ENCODE measurements at places on chromosomes 3 and 15.
A peak's percentile ranks its signal among the peaks of the same experiment; 100 is the strongest.

- no peak for DNase-seq
Observed at GRCh38 chr3:97674461-97674860, 90.1 kb upstream of the ARL6 start.

DNA sequence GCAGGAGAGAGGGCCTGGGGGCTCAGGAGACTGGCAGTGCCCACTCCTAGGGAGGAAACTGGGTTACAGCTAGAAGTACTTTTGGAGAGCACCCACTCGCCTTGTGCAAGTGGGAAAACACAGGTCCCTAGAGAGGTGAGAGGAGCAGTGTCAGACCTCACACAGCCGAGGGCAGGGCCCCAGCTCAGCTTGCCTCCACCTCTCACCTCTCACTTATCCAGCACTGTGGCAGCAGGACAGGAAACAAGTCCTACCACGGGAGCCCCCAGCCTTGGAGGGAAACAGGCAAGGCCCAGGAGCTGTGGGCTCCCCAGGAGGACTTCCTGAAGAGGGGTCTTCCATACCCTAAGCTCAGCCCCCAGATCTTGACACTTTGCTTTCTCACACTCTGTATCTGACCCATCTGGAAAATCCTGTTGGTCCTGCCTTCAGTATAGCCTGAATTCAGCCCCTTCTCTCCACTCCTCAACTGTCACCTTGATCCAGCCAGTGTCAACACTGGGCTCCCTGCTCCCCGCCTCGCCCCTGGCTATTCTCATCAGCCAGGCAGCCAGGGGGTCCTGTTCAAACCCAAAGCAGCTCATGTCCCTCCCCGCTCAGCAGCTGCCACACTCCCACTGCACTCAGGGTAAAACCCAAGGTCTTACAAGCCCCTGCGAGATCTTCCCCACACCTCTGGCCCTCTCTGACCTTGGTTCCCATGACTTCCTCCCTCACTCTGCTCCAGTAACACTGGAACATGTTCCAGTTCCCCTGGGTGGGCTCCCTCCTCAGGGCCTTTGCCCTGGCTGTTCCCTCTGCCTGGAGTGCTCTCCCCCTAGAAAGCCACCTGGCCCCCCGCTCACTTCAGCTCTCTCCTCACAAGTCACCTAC lies 870 bp upstream of the TMEM40 start:
- no peak for DNase-seq

- no peak for DNase-seq
Observed at GRCh38 chr3:148494451-148494850, 203.3 kb upstream of the AGTR1 start.

DNA sequence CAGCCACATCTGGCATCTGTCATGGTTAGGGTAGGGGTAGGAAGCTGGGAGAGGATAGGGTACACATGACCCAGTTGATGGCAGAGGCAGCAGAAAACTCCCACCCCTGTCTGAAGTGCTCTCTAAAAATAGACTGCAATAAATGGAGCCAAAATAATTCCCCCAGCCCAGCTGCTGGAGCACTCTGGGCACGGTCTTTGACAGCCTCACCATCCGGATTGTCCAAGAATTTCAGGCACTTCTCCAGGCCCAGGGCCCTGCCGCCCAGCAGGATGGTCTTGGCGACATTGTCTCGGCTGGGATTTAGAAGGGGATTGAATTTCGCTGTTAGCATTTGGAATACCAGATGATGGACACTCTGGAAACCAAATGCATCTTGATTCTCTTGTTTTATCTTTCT lies 103.7 kb downstream of the IQSEC1 start:
- DNase-seq = no peak

GRCh38 chr3:126295407-126295939 lies 61.7 kb downstream of the KLF15 start:
- no peak for DNase-seq

DNA sequence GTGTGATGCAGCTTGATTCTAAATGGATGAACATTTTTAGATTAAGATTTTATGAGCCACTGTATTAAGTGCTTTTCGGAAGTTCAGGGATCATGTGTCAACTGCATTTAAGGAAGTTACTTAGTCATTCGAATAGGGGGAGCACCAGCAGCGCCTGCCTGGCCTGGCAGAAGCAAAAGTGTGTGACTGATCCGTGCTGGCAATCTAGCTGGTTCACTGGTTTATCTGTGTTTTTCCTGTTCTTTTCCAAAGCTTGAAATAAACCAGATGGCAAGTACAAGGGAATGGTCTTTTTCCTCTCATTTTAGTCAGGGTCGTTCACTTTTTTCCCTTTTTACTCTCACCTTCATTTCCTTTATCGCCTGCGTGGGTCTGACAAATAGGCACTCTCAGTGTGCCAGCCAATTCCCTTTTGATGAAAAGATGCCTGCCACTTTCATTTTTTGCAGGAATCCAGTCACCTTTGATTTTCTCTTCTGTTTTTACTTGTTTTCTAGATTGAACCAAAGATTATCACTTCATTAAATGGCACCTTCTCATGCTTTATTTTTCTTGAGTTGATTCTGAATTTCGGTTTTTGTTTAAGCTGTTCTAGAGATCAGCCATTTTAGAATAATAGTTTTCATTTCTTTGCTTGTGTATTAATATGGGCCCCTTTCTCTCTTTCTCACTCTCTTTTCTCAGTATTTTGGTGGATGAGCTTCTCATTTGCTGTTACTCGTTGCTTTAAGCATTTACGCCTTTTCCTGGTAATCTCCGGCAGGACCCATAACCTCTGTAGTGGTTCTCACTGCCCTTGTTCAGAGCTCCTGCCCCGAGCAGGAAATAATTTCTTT lies 2.8 kb downstream of the ABHD2 start:
- peak; percentile 9 for DNase-seq

DNA sequence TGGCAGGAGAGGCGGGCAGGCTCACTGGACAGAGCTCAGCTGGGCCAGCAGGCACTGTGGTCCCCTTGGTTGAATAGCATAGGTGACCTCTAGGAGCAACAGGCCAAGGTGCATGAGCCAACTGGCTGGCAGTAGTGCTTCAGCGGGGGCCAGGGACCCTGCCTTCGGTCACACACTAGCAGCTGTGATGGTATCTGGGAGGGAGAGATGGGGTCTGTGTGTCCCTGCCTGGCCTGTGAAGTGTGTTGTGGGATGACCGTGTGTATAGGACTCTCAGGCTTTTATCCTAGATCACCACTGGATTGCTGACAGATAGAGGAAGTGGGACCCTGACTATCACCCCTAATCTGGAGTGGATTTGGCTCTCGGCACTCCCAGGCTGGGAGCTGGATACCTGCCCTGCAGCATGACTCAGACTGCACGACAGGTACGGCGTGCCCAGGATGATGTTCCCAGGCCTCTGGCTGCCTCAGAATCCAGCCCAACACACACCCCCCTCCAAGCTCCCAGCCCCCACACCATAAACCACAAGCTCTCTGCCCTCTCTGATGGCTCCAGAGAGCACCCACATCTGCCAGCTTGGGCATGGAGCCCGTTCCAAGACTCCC lies 7.8 kb downstream of the RPS17 start:
- no peak for DNase-seq

GRCh38 chr3:18252578-18252977 lies 172.6 kb downstream of the SATB1 start:
- no peak for DNase-seq

- DNase-seq = no peak
Observed at GRCh38 chr3:44099566-44100297, 142.0 kb upstream of the TOPAZ1 start.

DNA sequence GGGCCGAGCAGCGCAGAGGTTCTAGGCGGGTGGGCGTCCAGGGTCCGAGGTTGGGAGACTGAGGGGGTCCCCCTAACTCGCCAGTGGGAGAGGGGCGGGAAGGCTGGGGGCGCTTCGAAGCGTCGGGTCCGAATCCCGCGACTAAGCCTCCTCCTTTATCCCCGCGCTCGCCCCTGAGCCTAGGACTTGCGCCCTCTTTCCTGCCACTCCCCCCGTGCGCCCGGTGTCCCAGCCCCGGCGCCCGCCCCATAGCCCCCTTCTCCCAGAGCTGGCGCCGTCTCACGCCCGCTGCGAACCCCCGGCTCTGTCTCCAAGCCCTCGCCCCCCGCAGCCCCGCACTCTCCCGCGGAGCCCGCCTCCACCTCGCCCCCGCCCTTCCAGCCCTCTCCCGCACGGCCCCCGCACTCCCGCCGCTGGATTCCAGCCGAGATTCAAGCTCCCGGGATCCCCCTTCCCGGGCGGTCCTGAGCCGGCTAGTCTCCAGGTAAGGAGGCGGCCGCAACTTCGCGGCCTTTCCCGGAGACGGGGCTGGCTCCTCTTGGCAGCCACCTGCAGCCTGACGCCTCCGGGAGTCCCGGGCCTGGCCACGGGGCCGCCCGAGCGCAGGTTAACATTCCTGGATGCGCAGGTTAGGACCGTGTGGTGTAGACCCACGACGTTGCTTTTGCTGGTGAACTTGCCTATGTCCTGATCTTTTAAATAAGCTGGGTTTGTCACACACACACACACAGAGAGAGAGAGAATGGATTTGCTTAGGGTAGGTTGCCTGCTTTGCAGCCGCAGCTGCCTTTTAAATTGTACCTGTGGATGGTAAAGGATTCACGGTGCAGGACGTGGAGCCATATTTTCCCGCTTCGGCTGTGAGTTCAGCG lies 563 bp downstream of the PXYLP1 start:
- DNase-seq = no peak

- no peak for DNase-seq
Observed at GRCh38 chr15:92503889-92504288, 110.2 kb downstream of the ST8SIA2 start.

Measured in naive thymus-derived CD8-positive, alpha-beta T cell (primary cell).